ENCODE measurements at places on chromosomes 6 and 20. TPM values are rescaled to one million over a fixed set of nuclear protein-coding genes. Genes with fewer than 3 reads are reported as not detected.

Gene SIRPB1
- 0.56 TPM for total RNA-seq

Gene BMP2
- total RNA-seq: 0.18 TPM

Gene NT5E
- total RNA-seq: 281 TPM

GRCh38 chr6:44999066-44999465 lies 329.1 kb upstream of the RUNX2 start:
- DNase-seq: no peak
- H3K27ac ChIP-seq: no peak overlapping the region

DNA sequence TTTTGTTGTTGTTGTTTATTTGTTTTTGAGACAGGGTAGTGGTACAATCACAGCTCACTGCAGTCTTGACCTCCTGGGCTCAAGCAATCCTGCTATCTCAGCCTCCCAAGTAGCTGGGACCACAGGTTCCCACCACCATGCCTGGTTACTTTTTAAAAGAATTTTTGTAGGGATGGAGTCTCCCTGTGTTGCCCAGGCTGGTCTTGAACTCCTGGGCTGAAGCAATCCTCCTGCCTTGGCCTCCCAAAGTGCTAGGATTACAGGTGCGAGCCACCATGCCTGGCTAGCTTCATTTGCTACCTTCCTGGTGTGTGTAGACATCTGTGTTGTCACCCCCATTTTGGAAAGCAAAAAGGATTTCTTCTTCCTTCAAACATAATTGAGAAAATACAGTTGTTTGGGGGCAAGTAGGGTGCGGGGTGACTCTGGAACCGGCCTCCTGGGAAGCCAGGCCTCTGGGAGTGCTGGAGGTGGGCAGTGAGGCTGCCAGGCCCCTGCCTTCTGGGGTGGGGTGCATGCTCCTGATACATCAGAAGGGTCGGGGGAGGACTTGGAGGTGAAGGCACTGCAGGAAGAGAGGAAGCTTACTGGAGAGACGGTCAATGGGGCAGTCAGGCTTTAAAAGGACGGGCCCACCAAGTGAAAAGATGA lies 28.4 kb downstream of the SYNJ2 start:
- peaks cover 42% of the 10 kb centered on the region for H3K4me1 ChIP-seq
- no peak overlapping the region for H3K4me3 ChIP-seq
- peaks cover 3% of the 10 kb centered on the region for H3K36me3 ChIP-seq
- DNase-seq: no peak

DNA sequence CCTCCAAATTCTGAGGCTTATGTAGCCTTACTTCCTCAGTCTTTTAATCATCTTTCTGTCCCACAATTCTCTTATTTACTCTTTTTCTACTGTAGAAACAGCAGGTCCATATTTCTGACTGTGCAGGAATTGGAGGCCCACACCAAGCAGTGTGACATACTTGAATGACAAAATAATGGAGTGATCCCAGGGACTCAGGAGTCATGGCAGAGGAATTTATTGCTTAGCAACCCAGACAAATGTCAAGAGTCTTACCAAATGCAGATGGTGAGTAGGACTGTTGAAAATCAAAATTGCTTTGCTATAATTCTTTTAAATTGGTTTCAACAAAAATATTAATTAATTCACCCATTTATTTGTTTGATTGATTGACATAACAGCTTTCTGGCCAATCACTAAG lies 59.9 kb downstream of the HTR1B start:
- no peaks in the 10 kb centered on the region for H3K4me1 ChIP-seq
- no peaks in the 10 kb centered on the region for H3K36me3 ChIP-seq
- H3K27me3 ChIP-seq: no peaks in the 10 kb centered on the region
- DNase-seq: peak; percentile 55

Gene MYLK4
- under 0.01 TPM for total RNA-seq

Measured in IMR-90 (cell line).